ENCODE measurements at places on chromosomes 16 and 17.
A peak's percentile ranks its signal among the peaks of the same experiment; 100 is the strongest.

DNA sequence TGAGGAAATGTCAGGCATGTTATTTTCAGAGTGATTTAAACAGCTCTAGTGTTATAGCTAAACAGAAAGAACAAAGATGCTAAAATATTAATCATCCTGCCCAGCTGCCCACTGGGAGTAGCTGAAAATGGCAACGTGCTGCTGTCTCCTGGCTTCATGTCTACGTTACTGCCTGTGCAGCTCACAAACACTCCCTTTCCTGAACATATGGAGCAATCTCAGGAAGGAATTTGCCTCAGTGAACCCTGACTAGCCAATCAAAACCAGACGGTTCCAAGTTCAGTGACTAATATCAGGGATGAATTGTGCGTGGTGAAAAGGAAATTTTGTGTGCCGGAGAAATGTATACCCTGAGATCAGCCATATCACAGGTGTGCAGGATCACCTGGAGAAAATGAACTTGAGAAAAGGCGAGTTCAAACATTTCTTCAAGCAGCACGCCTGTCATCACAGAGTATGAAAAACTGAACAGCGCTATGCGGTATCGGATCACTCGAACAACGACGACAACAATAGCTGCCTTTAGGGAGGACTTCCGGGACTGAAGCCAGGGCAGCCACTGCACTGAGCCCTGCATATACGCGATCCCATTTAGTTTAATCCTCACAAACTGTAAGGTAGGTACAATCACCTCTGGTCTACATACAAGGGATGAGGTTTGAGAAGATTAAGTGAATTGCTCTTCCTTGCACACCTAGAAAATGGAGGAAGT lies 110.3 kb downstream of the STX8 start:
- DNase-seq: no peak

DNA sequence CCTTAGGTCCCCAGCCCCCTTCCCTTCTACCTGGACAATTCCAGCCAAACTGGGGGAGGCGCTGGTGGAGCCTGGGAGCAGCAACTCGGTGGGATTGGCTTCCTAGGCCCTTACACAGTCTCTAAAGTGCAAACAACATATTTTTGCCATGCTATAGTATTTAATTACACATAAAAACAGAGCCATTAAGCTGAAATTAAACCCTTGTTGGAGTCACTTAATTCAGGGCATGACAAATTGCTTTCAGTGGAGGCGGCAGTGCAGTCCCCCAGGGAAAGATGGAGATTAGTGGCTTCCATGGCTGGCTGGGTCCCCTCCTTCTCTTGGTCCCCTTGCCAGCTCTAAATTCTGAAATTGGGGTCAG lies 17.3 kb downstream of the IGFBP4 start:
- no peak for DNase-seq

DNA sequence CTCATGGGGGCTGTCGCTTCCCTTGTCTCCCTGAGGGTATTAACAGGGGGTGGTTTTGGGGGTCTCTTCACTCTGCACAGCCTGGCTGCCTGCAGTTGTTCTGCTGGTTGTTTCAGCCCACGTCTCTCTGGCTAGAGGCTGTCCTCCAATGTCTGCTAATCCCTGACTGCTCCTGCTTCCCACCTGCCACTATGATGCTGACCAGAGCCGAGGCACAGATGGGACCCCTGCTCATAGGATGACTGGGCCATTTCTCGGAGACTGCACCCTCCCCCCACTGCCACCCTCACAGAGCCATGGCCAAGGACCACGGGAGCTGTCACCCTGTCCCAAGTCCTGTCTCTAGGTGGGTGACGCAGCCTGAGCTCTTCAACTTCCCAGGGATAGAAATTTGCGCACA lies 1.6 kb upstream of the ACSF3 start:
- no peak for DNase-seq

- no peak for DNase-seq
Measured at GRCh38 chr17:9830711-9831110, 5.0 kb downstream of the GLP2R start.

DNA sequence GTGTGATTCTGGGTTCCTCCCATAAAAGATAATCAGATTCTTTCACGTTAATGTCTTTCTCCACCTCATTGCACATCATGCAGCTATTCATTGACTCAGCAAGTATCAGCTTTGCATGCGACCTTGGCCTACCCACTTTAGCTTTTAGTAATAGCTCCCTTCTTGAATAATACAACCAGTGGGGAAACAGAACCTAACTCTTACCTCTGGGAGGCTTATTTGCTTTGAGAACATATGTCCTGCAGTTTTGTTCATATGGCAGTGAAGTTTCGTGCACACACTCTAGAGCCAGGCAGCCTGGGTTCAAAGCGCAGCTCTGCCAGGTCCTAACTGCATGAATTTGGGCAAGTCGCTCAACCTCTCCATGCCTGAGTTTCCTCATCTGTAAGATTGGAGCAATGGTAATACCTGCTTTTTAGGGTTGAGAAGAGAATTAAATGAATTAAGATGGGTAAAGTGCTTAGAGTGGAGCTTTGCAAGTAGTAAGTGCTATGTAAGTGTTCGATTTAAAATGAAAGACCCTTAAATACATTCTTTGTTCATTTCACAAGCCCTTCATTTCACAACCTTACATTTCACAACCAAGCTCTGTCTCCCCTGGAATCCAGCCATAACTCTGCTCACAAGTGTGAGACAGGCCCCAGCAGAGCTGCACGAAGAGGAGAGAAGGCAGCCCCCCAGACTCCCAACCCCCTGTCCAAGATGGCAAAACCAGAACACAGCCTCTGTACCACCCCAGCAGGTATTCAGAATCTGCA lies 29.3 kb downstream of the MAPT start:
- DNase-seq: no peak

GRCh38 chr17:22411185-22411784 lies 719.0 kb downstream of the KCNJ18 start:
- DNase-seq: no peak

- no peak for DNase-seq
Measured at GRCh38 chr17:55709984-55710383, 12.7 kb downstream of the TMEM100 start.

GRCh38 chr17:50259477-50260324 lies 14.6 kb upstream of the TMEM92 start:
- DNase-seq: no peak

DNA sequence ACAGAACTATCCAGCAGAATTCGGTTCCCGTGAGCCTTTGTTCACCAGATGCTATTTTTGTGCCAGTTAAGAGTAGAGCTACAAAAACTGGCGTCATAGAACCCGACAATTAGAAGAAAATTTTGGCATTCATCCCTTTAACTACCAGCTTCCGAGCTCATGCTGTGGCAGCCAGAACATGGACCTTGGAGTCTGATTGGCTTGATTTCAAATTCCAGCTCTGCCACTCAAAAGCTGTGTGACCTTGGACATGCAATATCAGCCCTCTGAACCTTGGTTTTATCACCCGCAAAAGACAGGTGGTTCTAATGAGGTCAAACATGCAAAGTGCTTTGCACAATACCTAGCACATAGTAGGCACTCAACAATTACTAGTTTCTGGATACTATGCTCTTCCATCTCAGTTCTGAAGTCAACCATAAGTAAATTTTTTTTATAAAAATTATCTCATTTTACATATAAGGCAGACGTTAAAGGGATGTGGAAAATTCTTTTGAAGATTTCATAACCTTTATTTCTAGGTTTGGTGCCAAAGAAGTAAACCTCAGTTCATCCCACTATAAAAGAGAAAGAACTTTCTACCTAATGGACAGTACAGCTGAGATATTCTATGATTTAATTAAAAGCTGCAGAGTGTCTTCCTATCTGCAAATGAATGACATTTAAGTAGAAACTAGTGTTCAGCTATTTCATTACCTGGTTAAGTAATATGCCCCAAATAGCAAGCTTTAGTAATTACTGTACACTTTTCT lies 331.5 kb downstream of the HAPSTR1 start:
- no peak for DNase-seq

GRCh38 chr17:42702446-42702845 lies 20.1 kb downstream of the CNTNAP1 start:
- DNase-seq: no peak

DNA sequence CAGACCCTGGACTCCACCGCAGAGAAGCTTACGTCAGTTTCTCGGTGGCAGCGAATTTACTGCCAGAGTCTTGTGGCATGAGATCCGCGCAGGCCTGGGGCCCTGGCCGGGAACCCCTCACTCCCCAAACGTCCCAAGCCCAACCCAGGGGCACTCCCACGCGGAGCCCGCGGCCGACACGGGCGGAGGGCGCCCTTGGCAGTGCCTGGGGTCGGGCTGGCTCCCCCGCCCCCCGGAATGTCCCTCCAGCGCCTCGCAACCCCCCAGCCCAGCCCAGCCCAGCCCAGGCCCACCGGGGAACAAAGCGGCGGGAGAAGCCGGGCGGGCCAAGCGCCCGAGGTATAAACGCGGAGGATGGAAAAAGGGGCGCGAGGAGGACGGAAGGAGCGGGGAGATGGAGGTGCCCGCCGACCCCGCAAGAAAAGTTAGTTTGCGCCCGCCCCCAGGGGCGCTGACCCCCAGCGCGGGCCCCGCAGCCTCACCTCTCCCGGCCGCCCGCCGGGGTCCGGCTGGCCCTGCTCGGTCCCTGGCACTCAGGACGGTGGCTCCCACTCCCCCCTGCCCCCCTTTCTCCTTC lies 330 bp downstream of the CASKIN2 start:
- no peak for DNase-seq

- no peak for DNase-seq
Measured at GRCh38 chr17:34090593-34090992, 164.5 kb upstream of the CCL2 start.

DNA sequence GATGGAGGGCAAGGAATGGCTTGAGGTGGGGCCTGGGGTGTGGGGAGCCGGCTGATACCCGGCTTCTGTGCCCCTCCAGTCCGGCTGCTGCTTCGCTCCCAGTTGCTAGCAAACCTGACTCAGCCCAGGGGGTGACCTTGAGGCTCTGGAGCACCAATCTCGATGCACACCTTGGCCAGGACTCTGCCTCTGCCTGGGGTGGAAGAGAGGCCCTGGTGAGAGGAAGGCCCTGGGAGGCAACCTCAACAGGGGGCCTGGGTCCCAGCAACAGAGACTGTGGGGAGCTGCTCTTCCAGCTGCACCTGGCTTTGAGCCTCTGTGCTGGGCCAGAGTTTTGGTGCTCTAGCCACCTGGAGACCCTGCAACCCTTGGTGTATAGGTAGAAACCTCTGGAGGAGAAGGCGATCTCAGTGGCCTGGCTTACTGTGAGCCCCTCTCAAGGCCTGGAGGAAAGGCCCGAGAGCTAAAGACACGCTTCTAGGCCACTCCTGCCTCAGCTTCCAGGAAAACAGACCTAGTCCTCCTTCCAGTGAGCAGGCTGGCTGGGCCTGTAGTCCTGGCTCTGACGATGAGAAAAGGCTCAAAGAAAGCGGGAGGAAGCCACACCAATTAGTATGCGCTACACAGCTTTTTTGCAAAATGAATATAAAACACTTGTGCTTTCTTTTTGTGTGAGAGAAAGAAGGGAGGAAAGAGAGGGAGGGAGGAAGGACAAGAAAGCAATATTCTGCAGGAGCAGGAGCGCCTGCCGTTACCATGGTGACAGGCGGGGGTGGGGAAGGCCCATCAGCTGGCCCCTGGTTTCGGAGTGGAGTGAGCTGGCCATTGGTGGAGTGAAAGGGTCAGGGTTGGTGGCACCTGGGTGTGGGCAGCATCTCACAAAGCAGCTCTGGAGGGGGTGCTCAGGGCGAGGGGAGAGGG lies 51.0 kb downstream of the VAC14 start:
- DNase-seq: peak; percentile 31

- no peak for DNase-seq
Measured at GRCh38 chr17:7233701-7234082, 625 bp downstream of the DVL2 start.

DNA sequence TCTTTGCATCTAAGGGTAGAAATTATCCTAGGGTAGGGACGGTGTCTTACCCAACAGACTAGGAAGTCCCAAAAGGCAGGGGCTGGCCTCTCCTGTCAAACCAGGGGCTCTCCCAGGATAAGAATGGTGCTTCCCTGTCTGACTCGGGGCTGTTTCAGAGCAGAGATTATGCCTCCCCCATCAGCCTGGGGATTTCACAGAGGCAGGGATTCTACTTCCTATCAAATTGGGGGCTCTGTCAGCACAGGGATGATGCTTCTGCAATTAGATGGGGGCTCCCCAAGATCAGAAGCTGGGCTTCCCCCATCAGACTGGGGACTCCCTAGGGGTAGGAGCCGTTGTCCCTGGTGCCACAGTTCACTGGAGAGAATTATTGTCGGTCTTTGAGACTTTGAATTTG lies 2.3 kb downstream of the NXPH3 start:
- DNase-seq: no peak

DNA sequence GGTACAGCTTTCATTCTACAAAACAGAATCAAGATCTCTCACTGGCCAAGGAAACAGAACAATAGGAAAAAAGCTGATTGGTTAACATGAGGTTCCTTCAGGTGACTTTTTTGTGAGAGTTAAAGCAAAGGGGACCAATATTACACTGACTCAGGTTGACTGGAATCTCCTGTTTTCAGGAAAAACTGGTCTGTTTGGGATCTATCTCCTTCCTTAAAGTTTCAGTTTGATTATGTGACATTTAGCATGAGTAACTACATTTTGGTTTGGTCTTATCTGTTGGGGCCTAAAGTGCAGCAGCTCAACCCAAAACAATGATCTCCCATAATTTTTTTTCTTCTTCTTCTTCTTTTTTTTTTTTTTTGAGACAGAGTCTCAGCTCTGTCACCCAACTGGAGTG lies 9.7 kb downstream of the NUPR1 start:
- DNase-seq: no peak

Data from hippocampal formation (tissue), 2 donors.